Neuronal stem cell (in vitro differentiated cells): ENCODE measurements at places on chromosomes 1 and 21.

DNA sequence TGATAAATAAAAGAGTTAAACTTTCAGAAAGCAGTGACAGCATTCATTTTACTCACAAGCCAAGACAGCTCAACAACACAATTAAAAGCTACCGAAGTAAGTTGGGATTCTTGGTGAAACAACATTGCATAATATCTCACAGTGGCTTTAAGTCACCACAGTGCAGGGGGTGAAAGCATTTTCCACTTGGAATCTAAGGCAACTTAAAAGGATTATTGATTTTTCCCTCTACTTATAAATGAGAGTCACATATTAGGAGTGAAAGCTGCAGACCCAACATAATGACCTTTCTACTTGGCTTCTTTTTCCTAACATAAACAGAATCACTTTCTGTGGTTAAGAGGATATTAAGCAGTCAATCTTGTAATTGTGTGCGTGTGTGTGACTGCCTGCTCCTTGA is 536.6 kb upstream of the CXADR start:
- DNase-seq: no peak

GRCh38 chr1:104266612-104267011 is 516.9 kb downstream of the AMY1C start:
- no peak for DNase-seq

GRCh38 chr1:63621698-63622097 is 28.5 kb downstream of the PGM1 start:
- no peak for DNase-seq

- DNase-seq: no peak
Observed at GRCh38 chr21:41701749-41702148, 65.1 kb downstream of the RIPK4 start.

DNA sequence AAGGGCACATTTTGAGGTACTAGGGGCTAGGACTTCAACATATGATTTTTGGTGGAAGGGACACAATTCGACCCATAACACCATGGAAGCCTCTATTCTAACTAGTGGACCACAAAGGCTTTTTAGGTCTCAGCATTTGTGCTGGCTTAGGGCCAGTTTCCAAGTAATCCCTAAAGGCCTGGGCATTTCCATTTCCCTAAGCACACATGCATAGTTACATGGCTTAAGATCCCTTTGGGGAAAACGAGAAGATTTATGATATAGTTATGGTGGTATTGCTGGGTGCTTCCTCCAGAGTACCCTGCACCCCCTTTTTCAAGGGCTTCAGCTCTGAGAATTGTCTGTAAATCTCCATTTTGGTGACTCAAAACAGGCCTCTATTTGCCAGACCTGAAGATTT is 28.2 kb upstream of the TMEM54 start:
- no peak for DNase-seq
